SK-N-SH (cell line): ENCODE measurements at places on chromosomes 1 and 21.
A peak's percentile ranks its signal among the peaks of the same experiment; 100 is the strongest.

DNA sequence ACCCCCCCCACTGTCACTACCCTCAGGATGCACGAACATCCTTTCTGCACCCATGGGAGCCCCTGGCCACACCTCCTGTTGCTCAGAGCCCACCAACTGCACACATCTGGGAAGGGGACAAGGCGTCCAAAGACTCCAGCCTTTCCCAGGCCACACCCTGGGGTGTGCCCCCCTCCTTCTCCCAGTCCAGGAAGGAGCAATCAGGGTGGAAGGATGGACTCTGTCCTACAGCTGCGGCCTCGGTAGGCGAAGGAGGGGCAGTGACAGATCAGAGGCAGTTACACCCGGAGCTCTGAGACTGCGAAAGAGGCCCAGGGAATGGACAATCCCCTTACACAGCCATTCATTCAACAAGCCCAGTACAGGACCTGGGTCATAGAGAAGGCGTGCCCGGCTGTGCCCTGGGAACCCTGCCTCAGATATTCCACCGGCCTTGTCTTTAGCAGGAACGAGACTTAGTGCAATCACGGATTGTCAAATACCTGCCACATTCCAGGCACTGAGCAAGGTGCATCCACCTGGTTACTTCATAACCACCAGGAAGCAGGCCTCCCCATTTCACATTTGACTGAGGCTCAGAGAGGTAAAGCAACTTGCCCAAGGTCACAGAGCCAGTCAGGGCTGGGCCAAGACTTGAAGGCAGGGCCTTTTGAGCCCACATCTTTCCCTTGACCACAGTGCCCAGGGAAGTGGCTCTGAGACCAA lies 9.4 kb downstream of the HSPG2 start:
- no peak for DNase-seq

DNA sequence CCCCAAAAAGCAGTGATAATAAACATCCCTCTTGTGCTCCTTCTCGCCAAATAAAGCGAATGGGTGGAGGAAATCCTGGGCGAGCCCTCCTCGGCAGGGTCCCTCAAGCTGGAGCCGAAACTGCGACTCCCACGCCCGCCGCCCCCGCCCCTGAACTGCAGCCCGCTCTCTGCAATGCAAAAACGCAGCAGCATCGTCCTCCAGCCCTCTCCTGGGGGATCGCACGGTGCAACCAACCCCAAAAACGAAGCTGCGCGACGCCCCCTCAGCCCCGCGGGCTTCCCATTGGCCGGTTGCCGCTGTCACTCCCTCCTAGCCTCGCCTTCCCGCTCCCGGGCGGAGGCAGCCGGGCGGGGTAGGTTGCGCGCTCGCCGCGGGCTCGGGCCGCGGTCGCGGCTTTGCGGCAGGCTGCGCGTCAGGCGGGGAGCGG lies at the start of gene TMCC2:
TSS of gene TMCC2 (plus strand) at position 363 of the 430 bp plus-strand sequence. CDS start 619 bp downstream, outside the sequence.
- peak; percentile 99 for DNase-seq

GRCh38 chr1:181117648-181118449 lies 29.3 kb downstream of the IER5 start:
- DNase-seq = peak; percentile 48

- DNase-seq = no peak
Measured at GRCh38 chr1:192839162-192840066, 30.6 kb downstream of the RGS2 start.

- DNase-seq = peak; percentile 3
Measured at GRCh38 chr1:91499904-91500755, 521 bp upstream of the CDC7 start.

- no peak for DNase-seq
Measured at GRCh38 chr1:119878171-119878570, 18.1 kb downstream of the ADAM30 start.

- peak; percentile 100 for DNase-seq
Measured at GRCh38 chr21:44454747-44455523, at the start of gene LRRC3. Gene LRRC3, plus strand, starts transcription at chr21:44455510. Its CDS starts 1,135 bp downstream, at chr21:44456645.

GRCh38 chr1:151825751-151826660 lies 5.6 kb downstream of the RORC start:
- no peak for DNase-seq

DNA sequence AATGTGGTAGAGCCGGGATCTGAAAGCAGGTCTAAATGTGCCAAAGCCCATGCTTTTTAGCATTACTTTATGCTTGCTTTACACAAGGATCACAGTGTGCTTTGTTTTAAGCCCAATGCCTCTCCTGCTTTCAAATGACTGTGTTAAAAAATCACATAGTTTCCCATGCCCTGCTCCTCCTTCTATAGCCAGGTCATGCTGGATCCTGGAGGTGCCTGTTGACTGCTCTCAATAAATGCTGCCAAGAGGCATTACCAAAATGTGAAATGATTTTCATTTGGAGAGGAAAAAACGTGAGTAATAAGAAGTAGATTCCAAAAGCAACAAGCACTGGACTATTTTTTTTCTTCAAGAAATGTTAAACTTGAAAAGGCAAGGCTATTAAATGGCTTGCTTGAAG lies 420.7 kb upstream of the USP24 start:
- no peak for DNase-seq

- DNase-seq = no peak
Measured at GRCh38 chr1:86648255-86648654, 56.1 kb upstream of the SH3GLB1 start.

DNA sequence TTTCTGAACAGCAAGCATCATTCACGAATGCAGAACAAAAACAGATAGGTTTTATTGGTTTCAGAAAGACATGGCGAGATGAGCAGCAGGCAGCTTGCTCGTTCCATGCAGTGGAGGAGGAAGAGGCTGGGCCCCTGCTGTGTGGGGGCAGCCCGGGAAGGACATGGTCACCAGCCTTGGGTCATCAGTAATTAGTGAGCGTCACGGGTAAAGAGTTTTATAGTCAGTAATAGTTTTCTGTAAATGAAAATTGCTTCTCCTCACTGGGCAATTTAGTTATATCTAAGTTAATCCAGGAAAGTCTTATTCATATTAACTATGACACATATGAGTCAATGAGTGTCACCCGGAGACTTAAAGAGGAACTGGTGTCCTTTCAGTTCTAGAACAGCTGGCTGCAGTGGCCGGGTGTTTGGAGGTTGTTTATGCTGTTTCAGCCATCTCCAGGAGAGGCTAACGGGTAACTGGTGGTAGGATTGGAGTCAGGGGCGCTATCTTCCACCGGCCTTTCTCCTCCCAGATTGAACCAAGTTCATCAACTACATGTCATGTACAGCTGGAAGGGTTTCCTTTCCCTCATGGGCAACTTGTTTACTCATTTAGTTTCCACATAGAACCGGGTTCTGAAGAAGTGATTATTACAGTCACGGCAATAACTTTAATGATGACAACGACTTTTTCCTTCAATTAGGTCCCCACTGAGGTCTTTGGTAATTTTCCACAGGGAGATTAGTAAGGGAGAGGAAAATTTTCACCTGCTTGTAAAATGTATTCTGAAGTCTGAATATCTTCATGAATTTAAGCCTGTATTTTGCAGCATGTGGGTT lies 34.6 kb upstream of the SLC45A1 start:
- DNase-seq = no peak

GRCh38 chr1:197285526-197286205 lies 17.6 kb downstream of the CRB1 start:
- no peak for DNase-seq

- peak; percentile 13 for DNase-seq
Measured at GRCh38 chr1:96538111-96538641, 183.4 kb upstream of the PTBP2 start.

DNA sequence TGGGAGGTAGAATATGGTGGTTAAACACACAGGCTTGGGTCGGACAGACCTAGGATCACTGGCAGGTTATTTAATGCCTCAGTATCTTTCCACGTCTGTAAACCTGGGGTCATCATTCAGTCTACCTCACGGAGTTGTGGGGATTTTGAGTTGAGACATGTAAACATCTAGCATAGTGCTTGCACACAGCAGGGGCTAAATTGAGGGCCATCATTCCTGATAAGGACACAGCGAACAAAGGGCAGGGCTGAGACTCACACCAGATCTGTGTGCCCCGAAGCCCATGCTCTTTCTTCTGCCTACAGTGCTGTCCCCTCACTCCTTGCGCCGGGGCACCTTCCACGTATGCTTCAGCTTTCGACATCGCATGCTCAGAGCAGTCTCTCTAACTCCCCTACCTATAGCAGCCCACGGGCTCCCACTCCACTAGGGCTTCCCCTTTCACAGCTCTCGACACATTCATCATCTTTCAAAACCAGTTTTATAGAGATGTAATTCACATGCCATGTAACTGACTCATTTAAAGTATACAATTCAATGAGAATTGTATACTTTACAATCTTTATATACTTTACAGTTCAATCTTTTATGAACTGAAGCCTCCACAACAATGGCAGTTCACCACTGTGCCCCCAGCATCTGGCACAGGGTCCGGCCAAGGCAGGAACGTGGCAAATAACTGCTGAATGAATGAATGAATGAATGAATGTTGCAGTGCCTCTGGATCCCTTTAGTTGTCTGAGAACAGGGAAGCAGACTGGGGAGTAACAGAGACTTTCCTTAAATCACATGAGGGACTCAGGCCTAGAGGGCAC lies 48.0 kb downstream of the GPR161 start:
- no peak for DNase-seq

DNA sequence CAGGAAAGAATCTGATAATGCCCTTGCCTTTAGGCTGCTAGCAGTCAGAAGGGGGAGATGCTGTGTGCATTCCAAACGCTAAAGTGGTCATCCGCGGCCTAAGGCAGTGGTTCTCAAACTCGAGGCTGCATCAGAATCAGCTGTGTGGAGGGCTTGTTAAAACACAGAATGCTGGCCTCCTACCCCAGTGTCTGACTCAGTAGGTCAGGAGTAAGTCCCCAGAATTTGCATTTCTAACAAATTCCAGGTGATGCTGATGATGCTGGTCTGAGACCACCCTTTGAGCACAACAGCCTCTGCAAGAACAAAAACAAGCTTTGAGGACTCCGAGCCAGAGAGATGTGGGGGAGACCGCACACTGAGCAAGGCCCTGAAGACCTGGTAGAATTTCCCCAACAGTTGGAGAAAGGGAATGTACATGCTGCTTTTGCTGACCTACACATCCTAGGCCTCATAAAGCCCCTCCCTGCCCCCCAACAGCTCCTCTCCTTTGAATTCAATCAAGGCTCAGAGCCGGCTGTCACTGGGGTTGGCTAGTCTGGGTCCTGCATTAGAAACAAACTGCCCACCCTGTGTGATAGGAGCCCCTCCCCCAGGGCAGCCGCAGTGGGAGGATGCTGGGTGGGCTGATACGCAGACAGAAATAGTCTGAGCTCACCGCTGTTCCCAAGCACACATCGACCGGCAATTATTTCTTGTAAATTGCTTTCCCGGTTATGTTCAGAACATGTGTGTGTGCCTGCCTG lies 27.1 kb downstream of the SHISAL2A start:
- no peak for DNase-seq

- no peak for DNase-seq
Measured at GRCh38 chr1:72230746-72231145, 51.6 kb downstream of the NEGR1 start.

DNA sequence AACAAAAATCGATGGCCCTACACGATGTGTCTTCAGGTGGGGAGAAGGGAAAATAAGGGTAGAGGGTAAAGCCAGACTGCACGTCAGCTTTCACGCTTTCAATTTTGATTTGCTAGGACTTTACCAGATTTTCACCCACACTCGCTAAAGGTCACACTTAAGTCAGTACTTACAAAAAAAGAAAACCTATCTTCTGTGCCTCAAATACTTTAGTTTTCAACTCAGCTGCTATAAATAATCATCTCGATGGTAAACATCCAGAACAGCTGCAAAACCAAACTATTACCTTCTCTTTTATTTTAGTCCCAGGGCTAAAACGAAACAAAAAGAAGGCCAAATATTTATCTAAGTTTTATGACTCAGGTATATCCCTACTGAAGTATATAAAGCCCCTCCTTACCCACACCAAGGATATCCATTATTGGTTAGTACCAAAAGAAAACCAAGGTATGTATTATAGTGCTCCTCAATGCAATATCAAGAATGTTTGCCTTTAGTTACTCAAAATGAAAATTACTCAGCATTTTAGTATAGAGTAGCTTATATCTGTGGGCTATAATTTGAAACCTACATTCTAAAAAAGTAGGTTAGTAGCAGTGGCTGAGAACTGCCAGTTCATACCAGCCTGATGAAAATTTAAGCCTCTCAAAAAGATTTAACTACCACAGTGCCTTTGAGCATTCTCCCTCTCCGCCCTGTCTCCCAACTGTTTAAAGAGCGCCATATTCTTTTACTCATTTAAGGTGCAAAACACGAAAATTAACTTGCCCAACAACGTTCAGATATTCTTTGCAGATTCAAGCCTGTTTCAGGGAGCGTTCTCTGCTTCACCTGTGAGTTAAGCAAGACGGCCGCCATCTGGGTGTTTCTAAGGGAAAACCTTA lies 1.5 kb downstream of the CSDE1 start:
- no peak for DNase-seq

- no peak for DNase-seq
Measured at GRCh38 chr21:37064841-37065240, 8.0 kb downstream of the PIGP start.

DNA sequence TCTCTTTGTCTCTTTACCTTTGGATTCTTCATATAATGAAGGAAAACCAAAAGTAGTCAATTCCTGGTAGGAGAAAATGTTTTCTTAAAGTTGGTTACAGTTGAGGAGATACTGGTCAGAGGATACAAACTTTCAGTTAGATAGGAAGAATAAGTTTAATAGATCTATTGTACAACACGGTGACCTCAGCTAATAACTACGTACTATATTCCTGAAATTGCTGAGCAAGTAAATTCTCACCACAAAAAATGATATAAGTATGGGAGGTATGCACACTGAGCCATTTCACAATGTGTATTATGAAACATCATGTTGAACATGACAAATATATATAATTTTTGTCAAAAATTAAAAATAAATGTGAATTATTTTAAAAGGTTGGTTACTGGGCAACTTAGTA lies 20.4 kb downstream of the SSX2IP start:
- DNase-seq = no peak

GRCh38 chr1:58975888-58976287 lies 192.0 kb upstream of the JUN start:
- no peak for DNase-seq

GRCh38 chr21:24050231-24050630 lies 1557.0 kb downstream of the MRPL39 start:
- DNase-seq = no peak

DNA sequence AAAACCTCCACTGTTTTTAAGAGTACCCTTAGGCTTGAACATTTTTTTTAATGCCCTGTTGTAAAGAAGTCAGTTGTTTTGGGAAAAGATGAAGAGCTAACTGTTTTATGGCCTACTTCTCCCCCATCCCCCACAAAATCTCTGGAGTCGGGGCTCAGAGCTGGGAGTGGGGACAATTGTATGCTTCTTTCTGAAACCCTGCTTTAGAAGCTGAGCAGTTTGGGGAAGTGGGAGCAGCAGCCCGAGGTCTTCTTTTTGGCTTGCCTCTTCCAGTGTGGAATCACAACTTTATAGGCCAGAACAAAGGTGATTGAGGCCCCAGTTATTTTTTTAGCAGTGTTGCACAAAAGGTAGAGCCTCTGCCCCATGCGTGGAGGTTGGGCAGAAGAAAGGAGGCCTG lies 25.2 kb downstream of the PPP2R5A start:
- no peak for DNase-seq

DNA sequence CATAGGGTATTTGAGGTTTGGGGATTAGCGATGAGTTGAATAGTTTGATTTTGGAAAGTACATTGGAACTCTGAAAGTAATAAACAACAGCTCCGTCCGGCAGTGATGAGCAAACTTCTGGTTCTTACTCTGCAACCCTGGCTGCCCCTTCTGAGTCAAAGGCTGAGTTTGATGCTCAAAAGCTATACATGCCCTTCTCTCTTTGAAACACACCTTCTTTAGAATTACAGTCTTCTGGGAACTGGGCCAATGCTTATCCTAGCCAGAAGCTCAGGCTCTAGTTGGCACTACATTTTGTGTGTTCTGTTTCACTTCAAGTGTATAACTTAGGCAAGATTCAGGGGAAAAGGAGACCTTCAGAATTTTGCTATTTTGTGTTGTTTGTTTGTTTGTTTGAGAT lies 9.3 kb downstream of the AHCYL1 start:
- DNase-seq = no peak
